ENCODE measurements at places on chromosomes 2 and 18.
A peak's percentile ranks its signal among the peaks of the same experiment; 100 is the strongest.

DNA sequence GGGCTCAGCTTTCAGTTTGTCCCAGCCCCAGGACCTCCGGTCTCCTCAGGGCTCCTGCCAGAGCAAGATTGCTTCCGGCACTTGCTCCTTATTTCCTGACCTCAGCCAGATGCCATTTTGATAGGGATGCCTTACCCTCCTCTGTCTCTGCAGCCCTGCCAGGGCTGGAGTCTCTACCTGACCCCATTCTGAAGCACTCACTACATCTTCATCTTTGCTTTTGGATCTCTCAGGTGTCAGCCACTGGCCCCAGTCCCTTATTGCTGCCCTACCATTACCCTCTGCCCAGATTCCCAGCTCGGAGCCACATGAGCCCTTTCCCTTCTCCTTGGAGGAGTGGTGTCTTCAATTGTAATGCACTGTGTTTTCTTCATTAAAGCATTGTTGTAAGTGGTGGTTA, 17.1 kb downstream of the OSBPL6 start:
- no peak for DNase-seq

- no peak for DNase-seq
These were observed 11.3 kb downstream of the SOS1 start for GRCh38 chr2:39109537-39109936.

GRCh38 chr2:238127165-238128060, 11.1 kb upstream of the KLHL30 start:
- no peak for DNase-seq

DNA sequence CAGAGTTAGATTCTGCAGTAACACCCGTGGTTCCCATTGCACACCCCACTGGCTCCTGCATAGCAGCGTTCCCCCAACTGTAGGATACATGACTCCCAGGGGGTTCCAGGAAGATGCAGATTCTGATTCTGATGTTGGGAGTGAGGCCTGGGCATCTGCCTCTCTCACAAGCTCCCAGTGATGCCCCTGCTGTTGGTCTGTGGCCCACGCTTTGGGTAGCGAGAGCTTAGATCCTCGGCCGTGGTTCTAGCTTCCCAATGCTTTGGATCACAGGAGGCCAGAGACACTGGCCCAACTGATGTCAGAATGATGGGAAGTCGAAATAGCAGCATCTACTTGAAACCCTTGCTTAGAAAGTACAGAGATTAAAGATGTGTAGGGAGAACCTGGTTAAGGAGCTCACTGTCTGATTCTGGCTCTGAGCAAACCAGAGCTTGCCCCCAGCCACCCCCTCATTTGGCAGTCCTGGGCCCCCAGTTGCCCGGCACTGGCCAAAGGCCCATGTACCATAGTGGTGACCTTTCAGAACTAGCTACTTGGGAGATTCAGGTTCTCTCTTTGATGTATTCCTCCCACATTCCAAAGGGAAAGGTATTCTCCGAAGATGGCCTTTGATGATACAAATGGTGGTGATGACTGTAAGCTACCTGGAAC, 197.5 kb downstream of the FAM210A start:
- no peak for DNase-seq

DNA sequence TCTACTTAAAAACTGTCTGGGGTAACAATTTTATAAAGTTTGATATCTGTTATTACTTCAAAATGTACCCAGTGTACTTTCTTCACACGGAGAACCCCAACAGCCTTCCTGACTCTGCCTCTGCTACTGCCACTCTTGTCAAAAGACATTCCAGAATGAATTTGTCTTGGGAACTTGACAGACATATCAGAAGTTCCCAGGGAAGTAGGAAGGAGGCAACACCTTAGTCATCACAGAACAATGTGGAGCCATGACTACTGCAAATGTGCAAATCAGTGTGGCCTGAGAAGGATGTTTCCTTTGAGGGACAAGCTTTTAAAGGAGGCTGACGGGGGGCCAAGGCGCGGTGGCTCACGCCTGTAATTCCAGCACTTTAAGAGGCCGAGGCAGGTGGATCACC, 133.8 kb upstream of the RNF152 start:
- no peak for DNase-seq

GRCh38 chr2:223643309-223643708, 41.1 kb upstream of the SCG2 start:
- no peak for DNase-seq

DNA sequence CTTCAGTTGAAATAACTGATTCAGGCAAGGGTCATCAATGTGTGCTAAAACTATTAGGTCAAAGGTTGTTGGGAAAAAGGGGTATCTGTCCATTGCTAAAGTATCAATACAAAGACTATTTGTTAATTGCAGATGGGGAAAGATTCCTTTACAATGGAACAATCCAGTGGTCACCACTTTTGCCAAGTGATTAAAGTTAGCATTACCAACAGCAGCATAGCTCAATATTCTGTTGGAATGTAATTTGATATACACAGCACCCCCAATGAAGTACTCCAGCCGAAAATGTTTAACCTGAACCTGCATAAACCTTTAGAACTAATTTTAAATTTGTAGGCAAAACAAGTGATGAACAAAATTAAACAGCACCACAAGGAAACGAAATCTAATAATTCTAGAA, 191.0 kb downstream of the TCF4 start:
- DNase-seq, result no peak

DNA sequence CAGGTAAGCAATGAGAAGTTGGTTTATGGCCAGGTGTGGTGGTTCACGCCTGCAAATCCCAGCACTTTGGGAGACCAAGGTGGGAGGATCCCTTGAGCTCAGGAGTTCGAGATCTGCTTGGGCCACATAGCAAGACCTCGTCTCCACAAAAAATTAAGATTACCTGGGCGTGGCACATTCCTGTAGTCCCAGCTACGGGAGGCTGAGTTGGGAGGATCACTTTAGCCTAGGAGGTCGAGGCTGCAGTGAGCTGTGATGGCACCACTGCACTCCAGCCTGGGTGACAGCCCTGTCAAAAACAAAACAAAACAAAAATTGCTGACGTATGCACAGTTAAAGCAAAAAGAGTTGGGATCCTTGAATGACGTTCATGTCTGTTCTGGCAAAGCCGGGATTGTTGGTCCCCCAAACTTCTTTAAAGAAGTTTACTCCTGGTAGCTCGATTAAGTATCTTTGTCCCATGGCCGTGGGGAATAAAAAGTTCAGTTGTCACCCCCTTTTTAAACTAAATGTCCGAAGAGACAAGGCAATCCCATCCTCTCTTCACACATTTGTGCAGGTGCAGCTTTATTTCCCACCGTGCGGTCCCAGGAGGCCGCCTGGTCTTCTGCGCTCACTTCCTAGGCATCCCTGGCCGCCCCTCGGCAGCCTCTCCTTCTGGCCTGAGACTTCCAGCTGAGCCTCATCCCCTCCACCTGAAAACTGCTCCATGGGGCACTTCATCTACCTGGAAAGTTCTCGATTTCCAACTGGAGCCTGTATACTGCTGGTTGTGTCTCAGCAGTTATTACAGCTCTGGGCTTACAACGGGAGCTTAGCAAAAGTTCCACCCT, 762 bp upstream of the SPOPL start:
- no peak for DNase-seq

DNA sequence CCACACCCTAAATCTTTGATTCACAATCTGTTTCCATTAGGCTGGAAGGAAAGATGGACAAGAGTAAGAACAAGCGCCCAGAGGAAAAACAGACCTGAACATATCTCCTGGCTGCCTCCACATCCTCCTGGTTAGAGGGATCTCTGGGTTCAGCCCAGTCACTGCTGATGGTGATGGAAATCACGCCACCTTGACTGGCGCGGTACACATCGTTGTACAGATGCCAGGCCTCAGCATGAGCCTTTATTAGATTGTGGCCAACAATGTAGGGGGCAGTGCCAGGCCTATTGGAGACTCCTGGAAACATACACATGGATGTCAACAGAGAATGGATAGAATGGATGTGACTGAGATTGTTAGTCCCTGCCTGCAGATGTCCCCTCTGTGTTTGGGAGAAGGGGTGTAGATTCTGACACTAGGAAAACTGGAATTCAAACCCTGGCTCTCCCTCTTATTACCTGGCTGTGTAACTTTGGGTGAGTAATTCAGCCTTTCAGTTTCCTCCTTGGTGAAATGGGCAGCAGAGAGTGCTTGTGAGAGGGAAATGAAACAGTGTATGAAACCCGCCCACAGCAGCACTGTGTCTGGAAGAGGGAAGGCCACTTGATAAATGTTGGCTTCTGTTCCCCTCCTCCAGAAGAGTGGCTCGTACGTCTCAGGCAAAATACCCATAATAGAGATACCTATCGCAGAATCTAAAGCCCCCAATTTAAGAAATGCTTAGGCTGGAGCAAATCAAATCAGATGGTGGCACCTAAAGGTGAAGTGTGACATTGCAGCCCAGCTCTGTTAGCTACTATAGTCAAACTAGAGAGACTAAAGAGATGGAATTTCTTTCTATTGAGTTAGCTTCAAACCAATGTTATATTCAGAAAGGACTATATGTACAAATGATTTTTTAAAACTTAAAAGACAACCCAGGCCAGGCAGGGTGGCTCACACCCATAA, 36.2 kb downstream of the LCT start:
- DNase-seq, result no peak

DNA sequence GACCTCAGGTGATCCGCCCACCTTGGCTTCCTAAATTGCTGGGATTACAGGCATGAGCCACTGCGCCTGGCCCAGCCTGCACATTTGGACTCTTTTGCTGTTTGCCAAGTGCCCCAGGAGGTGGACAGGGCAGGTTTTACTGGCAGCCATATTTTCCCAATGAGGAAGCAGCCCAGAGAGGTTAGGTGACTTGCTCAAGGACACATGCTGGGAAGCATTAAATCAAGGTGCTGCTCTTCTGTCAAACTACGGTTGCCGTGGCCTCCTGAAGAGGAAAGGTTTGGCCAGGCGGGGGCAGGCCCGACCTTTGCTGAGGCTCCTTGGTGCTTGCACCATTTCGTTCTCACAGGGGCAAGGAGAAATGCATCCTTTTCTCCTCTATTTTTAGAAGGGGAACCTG, 44.0 kb downstream of the DNMT3A start:
- no peak for DNase-seq

DNA sequence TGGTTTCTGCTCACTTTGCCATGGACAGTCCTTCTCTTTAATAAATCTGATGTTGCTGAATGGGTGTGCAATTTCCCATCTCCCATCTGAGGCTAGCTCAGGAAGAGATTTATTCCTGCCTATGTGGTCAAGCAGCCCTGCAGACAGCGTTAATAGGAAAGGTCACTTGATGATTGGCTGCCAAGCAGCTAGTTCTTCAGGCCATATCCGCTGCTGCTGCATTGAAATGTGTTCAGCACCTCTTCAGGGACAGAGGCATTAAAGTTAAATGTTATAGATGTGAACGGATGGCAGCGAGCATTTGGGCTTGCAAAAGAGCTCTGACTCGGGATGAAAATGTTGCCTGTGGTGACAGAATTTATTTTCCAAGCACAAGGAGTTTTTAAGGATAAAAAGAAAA, 474.2 kb downstream of the PIK3C3 start:
- DNase-seq, result no peak

- peak; percentile 30 for DNase-seq
These were observed at the start of gene BOK for GRCh38 chr2:241558532-241559322. BOK (plus strand) TSS chr2:241558745; CDS start chr2:241559484, 739 bp downstream.

GRCh38 chr2:95314964-95315611, 17.9 kb downstream of the KCNIP3 start:
- no peak for DNase-seq

- DNase-seq, result no peak
These were observed 2.1 kb downstream of the PCBP1 start for GRCh38 chr2:70089220-70089982.

GRCh38 chr2:227625420-227625819, 8.1 kb downstream of the SCYGR4 start:
- no peak for DNase-seq

GRCh38 chr2:217625557-217626169, 377.1 kb downstream of the TNS1 start:
- peak; percentile 25 for DNase-seq

DNA sequence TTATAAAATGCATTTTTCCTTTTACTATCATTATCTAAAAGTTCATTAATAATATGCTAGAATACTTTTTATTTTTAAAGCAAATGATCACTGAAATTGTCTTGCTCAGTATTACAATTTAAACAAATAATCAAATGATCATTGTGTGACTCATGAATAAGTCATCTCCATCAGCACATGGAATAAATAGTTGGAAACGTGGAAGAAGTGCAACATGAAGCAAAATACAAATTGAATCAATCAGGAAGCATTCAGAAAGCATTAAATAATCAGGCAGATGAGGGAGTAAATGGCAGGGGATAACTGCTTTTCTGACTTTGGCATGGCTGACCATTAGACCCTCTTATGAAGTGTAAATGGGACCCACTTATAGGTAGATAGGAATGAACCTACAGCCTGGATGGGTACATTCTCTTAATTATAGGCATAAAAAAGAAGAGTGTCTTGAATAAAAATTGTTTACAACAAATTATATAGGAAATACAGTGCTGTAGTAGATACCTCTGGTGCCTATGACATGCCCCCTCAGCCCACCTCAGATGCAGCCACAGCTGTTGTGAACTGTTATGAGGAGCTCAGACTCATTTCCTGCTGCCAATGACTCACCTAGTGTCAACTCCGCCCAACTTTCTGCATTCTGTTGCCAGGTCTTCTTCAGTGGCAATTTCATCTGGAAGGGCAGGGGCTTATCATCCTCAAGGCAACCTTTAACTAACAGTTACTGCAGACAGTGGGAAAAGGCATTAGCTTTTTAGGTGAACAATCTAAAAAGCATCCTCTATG, 936.0 kb downstream of the TRIB2 start:
- DNase-seq, result no peak

DNA sequence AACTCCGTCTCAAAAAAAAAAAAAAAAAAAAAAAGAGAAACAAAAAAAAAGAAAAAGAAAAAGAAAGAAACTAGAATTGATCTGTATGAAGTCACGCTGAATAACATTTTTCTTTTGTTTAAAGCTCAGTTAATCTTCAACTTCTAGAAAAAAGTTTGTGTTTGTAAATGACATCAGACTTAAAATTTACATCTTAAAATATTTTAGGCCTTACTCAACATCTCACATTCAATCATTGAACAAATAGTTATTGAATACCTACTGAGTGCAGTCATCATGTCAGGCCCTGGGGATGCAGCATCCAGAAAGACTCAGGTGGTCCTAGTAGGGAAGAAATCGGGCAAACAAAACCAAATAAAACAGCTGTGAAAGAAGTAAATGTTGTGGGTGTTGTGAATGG, 292.3 kb upstream of the FANCL start:
- no peak for DNase-seq

DNA sequence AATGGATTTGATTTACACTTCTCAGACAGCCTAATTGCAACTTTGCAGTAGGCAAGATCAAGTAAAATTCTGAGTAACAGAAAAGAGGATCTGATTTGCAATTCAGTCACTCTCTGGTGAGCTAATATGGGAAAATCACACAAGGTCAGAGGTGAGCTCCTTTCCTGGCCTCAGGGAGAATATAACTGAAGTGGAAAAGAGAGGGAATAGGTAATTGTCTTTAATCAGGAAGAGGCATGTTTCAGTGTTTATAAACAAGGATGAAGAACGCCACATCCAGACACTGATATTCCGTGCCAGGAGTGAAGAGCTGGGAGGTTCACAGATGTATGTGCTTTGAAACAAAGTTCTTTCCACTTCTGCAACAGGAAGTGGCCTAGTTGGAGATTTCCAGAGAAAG, 127.1 kb downstream of the ETAA1 start:
- no peak for DNase-seq

- DNase-seq, result no peak
These were observed 88.0 kb downstream of the C1D start for GRCh38 chr2:67974559-67975430.

- no peak for DNase-seq
These were observed 39.2 kb upstream of the SPTBN1 start for GRCh38 chr2:54416938-54417337.

GRCh38 chr2:172397148-172397834, 30.1 kb upstream of the ITGA6 start:
- no peak for DNase-seq

All from HFF-Myc (cell line).